Smooth muscle cell of the umbilical artery (primary cell): ENCODE measurements at places on chromosomes 11 and 22. TPM values are rescaled to one million over a fixed set of nuclear protein-coding genes. Genes with fewer than 3 reads are reported as not detected.

CBLIF gene
- total RNA-seq: not detected in 2 replicates

SF3A1 gene
- total RNA-seq: 14.3 and 39.3 TPM in 2 replicates

COX8A gene
- 255 and 284 TPM in 2 replicates for total RNA-seq

MUC5AC gene
- total RNA-seq: not detected in 2 replicates

SEPTIN5 gene
- total RNA-seq: 14.8 and 27.3 TPM in 2 replicates

OR51G1 gene
- total RNA-seq: not detected in 2 replicates

ESRRA gene
- total RNA-seq: 24.1 and 28.5 TPM in 2 replicates

CARNS1 gene
- total RNA-seq: 0.30 and 0.51 TPM in 2 replicates

BACE1-AS gene
- 2.4 and 4.7 TPM in 2 replicates for total RNA-seq

MRGPRX4 gene
- not detected in 2 replicates for total RNA-seq

DDI1 gene
- not detected in 2 replicates for total RNA-seq

TMEM123 gene
- 87.6 and 107 TPM in 2 replicates for total RNA-seq

INS gene
- not detected in 2 replicates for total RNA-seq

AQP11 gene
- 2.8 and 8.9 TPM in 2 replicates for total RNA-seq

BTG4 gene
- not detected in 2 replicates for total RNA-seq

CCDC81 gene
- total RNA-seq: 6.5 and 7.7 TPM in 2 replicates

SCGB1D4 gene
- not detected in 2 replicates for total RNA-seq

PAK1 gene
- 18.4 and 34.4 TPM in 2 replicates for total RNA-seq

MORC2 gene
- total RNA-seq: 16.6 and 31.8 TPM in 2 replicates

GAL3ST3 gene
- total RNA-seq: 0.23 TPM in 1 of 2 replicates, not detected in the other

SLN gene
- total RNA-seq: not detected in 2 replicates

MAJIN gene
- total RNA-seq: under 0.01 TPM in 1 of 2 replicates, not detected in the other

CLP1 gene
- total RNA-seq: 17.7 and 19.0 TPM in 2 replicates

TREH gene
- total RNA-seq: not detected in 2 replicates

TCN2 gene
- total RNA-seq: 3.1 and 4.5 TPM in 2 replicates
